Central memory CD4-positive, alpha-beta T cell (primary cell): ENCODE measurements at places on chromosomes 6 and 20.

DNA sequence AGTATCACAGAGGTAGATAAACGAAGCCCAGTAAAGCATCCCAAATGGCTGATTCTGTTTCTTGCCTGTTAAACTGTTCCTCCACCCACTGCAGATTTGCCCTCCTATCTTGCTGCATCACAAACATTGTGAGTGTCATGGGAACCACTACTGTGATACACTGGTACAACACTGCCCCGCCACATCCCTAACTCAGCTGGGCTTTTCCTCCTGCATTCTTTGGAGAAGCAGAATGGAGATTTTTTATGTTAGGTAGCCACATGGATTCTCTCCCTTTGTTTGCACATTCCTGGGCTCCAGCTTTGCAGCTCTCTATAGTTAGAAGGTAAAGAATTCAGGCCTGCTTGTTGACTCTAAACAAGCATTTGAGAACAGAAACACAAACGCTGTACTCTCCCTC lies 234.1 kb downstream of the TMEM242 start:
- no peak for DNase-seq

GRCh38 chr6:43026365-43026764 lies 4.9 kb downstream of the RRP36 start:
- DNase-seq, result no peak

DNA sequence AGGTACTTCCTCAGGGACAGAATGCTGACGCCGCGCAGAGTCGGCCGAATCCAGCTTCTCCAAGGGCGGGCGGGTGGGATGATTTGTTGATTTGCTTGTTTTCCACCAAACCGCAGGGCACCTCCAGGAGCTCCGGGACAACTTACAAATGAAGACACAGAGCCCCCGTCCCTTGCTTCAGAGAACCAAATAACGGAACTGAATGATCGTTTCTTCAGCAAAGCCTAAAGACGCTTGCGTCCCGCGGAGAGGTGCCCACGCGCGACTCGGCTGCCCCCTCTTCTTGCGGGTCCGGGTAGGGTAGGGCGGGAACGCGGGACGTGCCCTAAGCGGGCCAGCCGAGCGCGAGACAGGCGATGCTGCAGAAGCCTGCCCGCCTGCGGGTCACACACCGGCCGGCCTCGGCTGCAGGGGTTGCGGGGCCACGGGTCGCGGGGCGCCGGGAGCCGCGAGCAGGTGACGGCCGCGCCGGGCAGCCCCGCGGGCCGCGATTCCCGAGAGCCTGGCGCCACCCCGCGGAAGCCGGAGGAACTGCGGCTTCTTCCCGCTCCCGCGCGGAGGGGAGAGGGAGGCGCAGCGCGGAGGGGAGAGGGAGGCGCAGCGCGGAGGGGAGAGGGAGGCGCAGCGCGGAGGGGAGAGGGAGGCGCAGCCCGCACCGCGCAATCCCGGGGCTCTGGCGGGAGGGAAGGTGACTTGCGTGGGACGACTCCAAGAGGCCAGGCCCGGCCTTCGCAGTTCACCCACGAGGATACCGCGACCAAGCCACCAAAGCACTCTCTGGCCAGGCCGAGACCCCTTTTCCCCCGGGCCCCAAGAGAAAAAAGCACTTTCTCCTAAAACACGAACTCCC lies 7.7 kb upstream of the FOXF2 start:
- peak; percentile 40 for DNase-seq

GRCh38 chr6:102571236-102571908 lies 1177.9 kb downstream of the GRIK2 start:
- no peak for DNase-seq

- no peak for DNase-seq
Measured at GRCh38 chr20:3929713-3930060, 40.5 kb downstream of the PANK2 start.

GRCh38 chr20:36272547-36273220 lies 33.5 kb upstream of the DLGAP4 start:
- DNase-seq, result no peak

DNA sequence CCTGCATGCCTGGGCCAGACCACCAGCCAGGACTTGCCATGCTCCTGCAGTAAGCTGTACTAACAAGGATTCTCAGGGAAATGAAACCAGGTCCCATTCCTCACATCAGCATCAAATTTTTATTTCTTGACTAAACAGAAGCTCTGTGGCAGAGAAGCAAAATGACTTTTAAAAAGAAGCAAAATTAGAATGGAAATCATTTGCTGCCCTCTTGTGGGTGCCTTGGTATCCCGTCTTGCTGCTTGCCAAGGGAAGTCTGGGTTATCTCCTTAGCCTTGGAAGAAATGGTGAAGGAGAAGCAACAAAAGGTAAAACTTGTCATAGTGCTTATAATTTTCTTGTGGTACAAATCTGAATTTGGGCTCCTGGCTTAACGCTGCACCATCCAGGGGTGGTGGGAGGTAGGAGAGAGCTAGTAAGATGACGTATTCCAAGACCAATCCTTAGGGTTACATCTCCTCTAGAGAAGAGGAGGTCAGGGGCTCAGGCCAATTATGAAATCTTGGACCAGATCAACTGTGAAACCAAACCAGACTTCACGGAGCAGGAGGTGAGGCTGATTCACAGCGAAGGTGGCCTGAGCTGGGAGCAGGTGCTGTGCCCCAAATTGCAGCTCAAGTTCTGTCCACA lies 107.5 kb downstream of the FAXC start:
- no peak for DNase-seq

GRCh38 chr20:45792317-45793118 lies 764 bp downstream of the DNTTIP1 start:
- no peak for DNase-seq

- no peak for DNase-seq
Measured at GRCh38 chr6:21740376-21741124, 147.0 kb downstream of the SOX4 start.

- DNase-seq, result no peak
Measured at GRCh38 chr6:2980465-2980855, 9.1 kb upstream of the SERPINB6 start.

GRCh38 chr20:39705032-39705431 lies 742.9 kb downstream of the DHX35 start:
- no peak for DNase-seq

- DNase-seq, result no peak
Measured at GRCh38 chr20:17690144-17690543, 8.1 kb upstream of the RRBP1 start.

DNA sequence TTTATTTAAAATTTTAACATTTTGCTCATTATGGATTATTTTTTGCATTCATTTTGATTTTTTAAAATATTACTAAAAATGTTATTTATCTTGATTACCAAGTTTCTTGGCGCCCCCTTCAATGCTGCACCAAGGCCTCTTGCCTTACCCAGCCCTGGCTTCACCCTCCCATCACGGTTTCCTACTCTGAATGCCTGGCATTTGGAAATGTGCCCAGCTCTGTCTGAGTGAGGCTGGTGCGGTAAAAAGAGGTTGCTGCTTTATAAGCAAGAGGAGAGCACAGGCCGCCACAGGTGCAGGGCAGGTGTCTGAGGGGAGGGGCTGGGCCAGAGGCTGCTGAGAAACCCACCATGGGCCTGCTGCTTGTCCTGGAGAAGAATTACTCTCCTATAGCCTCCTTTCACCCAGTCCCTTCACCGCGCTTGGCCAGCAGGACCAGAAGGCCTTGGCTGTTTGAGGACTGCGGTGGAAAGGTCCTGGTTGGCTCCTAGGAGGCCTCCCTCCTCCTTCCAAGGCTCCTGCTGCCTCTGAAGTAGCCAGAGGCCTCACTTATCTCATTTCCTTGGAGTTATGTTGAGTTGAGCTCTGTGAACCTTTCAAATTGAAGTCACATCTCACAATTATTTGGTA lies 62.6 kb downstream of the BANF2 start:
- no peak for DNase-seq

- no peak for DNase-seq
Measured at GRCh38 chr6:116672306-116672705, 3.7 kb upstream of the ZUP1 start.

GRCh38 chr6:119122336-119122735 lies 43.9 kb upstream of the FAM184A start:
- no peak for DNase-seq

DNA sequence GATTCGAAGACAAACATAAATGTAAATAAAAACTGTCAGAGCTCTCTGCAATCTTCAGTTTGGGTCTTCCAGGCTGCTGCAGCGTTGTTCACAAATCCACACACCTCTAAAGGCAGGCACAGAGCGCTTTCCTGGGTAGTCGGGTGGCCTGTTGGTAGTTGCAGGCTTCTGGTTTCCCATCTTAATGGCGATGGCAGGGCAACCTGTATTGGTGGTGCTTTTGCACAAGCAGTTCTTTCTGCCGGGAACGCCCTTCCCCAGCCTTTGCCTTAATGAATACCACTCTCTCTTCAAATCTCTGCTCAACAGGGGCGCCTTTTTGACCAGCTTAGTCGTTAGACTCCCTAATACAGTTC lies 723 bp upstream of the IFT52 start:
- DNase-seq, result no peak

DNA sequence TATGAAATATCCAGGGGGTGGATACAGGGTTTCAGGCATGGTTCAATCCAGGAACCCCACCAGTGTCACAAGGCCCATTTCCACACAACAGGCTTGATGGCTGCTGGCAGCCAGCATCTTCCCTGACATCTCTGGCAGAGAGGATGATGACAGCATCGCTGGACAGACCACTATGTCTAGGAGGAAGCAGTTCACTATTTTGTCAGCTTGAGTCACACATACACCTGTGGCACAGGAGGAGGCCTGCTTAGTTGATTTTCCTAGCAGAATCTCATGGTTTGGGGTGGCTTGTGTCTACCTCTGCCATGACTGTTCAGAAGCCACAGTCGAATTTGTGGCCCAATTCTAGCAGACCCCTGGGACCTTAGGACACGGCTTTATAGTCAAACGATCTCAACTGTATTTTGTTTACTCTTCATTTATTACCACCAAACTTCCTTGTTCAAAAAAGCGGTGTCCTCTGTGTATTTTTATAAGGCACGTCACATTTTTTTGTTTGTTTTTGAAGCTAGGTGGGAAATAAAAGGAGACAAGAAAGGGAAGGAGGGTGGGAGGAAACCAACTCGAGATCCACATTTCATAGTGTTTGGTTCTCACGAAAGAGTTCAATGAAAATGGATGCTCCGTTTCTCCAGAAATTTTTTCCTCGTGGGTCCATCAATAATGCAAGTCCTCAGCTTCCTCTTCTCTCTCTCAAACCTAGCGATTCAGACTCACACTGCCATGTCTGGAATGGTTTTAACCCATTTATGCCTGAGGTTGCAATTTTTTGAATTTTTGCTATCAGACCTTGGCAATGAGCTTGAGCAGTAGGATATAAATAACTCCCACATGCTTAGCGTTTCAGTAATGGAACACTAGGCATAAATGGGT lies 94.4 kb downstream of the TOX2 start:
- no peak for DNase-seq

GRCh38 chr6:307065-307814 lies 15.0 kb downstream of the DUSP22 start:
- no peak for DNase-seq

DNA sequence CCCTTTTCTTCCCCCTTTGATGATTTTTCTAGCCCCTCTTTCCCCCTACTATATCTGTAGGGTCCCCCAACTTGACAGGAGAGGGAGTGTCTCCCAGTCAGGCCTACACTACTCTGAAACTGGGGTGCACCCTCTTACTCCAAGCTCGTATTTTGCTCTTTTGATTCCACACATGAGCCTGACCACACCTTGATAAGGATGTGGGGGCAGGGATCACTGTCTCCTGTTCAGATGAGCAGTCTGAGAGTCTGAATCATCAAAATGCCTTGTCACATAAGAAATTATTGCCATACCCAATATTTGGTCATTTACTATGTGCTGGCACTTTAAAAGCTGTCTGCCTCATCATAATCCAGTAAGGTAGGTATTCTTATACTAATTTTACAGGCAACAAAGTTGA lies 15.9 kb downstream of the PNPLA1 start:
- DNase-seq, result no peak

GRCh38 chr20:11624704-11625103 lies 293.0 kb upstream of the BTBD3 start:
- no peak for DNase-seq

- DNase-seq, result no peak
Measured at GRCh38 chr20:10538768-10539167, 103.7 kb downstream of the SLX4IP start.

- no peak for DNase-seq
Measured at GRCh38 chr6:2632976-2633584, 117.6 kb downstream of the MYLK4 start.

- peak; percentile 63 for DNase-seq
Measured at GRCh38 chr20:47487175-47487917, 14.3 kb upstream of the NCOA3 start.
